ENCODE measurements at places on chromosomes 5 and 9. TPM values are rescaled to one million over a fixed set of nuclear protein-coding genes. Genes with fewer than 3 reads are reported as not detected.

- no peaks in the 10 kb centered on the region for H3K36me3 ChIP-seq
- DNase-seq = no peak
- no peak overlapping the region for H3K4me3 ChIP-seq
- H3K27ac ChIP-seq = no peak overlapping the region
- no peaks in the 10 kb centered on the region for H3K4me1 ChIP-seq
Measured at GRCh38 chr9:90726215-90726614, 75.4 kb upstream of the SYK start.

- peaks cover 15% of the 10 kb centered on the region for H3K27me3 ChIP-seq
- H3K4me3 ChIP-seq = no peak overlapping the region
- no peaks in the 10 kb centered on the region for H3K4me1 ChIP-seq
- no peak for DNase-seq
Measured at GRCh38 chr5:113480243-113480642, 8.0 kb downstream of the MCC start.

GRCh38 chr9:36249189-36249588 lies 9.1 kb downstream of the GNE start:
- peaks cover 22% of the 10 kb centered on the region for H3K36me3 ChIP-seq
- no peak overlapping the region for H3K27ac ChIP-seq
- no peak overlapping the region for H3K4me3 ChIP-seq
- no peak for DNase-seq
- no peaks in the 10 kb centered on the region for H3K4me1 ChIP-seq

GRCh38 chr5:114097570-114097969 lies 264.3 kb upstream of the KCNN2 start:
- no peaks in the 10 kb centered on the region for H3K27me3 ChIP-seq
- no peak overlapping the region for H3K27ac ChIP-seq
- no peaks in the 10 kb centered on the region for H3K4me1 ChIP-seq
- no peak overlapping the region for H3K4me3 ChIP-seq
- no peaks in the 10 kb centered on the region for H3K36me3 ChIP-seq

- no peak for DNase-seq
- no peaks in the 10 kb centered on the region for H3K36me3 ChIP-seq
- H3K27me3 ChIP-seq = no peaks in the 10 kb centered on the region
- no peak overlapping the region for H3K4me3 ChIP-seq
- no peaks in the 10 kb centered on the region for H3K4me1 ChIP-seq
- no peak overlapping the region for H3K27ac ChIP-seq
Measured at GRCh38 chr9:129653823-129654553, 11.5 kb upstream of the PRRX2 start.

- H3K4me1 ChIP-seq = no peaks in the 10 kb centered on the region
- no peaks in the 10 kb centered on the region for H3K27me3 ChIP-seq
- no peak overlapping the region for H3K27ac ChIP-seq
- H3K36me3 ChIP-seq = no peaks in the 10 kb centered on the region
Measured at GRCh38 chr9:78763424-78763823, 466.5 kb downstream of the PSAT1 start.

DNA sequence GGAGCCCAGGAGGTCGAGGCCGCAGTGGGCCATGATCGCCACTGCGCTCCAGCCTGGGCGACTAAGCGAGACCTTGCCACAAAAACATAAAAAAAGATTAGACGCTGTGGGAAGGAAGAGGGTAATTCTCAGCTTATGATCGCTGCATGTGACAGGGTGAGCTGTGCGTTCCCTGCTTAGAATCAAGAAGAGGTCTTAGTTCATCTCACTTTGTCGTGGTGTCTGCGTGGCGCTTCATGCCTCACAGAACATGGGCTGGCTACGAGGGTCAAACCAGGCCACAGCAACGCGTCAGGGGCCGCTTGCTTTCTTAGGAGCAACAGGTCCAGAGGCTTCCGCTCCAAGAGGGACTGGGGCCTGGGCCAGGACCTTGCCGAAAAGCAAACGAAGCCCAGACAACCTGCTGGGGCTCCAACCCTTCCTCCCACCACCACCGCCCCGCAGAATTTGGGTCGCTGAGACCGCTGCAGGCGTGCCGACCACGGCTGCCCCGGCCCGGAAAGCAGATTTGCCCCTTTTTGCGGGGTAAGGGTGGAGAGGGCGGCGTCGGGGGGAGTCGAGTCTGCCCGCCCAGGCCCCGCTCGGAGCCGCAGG lies 10.0 kb upstream of the GRIN1 start:
- peaks cover 37% of the 10 kb centered on the region for H3K4me1 ChIP-seq
- no peaks in the 10 kb centered on the region for H3K36me3 ChIP-seq
- no peaks in the 10 kb centered on the region for H3K27me3 ChIP-seq
- peak overlapping the region; percentile 72 for H3K4me3 ChIP-seq
- peak overlapping the region; percentile 63 for H3K27ac ChIP-seq

- peaks cover 3% of the 10 kb centered on the region for H3K4me1 ChIP-seq
- no peaks in the 10 kb centered on the region for H3K36me3 ChIP-seq
- no peak for DNase-seq
- no peaks in the 10 kb centered on the region for H3K27me3 ChIP-seq
- no peak overlapping the region for H3K27ac ChIP-seq
Measured at GRCh38 chr9:112371060-112371459, 8.8 kb upstream of the HSDL2 start.

DNA sequence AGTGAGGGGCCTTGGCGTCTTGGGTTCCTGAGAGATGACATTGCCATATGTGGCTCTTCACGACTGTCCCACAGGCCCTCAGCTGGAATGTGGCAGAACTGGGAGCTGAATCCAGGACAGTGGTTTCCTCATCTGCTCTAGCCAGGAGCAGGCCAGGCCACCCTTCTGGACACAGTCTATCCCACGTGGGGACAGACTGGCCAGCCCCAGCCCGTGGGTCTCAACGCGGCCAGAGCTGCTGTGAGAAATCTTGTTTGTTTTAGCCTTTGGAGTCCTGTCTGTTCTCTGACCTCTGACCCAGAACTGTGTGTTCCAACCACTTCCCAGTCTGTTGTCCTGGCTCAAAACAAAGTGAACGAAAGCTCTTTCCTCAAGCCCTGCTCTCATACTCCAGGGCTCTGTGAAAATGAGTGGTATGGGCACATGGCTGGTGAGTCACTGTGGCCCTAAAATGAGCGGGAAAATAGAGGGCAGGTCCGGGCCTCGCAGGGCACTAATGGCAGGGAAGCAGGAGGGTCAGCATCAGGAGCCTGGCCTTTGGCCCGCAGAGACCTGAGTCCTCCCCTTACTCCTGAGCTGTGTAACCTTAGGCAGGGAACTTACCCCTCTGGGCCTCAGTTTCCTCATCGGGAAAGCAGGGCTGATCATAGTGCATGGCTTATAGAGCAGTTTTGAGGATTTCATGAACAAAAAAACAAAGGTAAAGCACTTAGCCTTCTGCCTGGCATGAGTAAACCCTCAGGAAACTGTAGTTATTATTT lies 34.8 kb upstream of the GLRX start:
- H3K36me3 ChIP-seq = no peaks in the 10 kb centered on the region
- no peak overlapping the region for H3K27ac ChIP-seq
- H3K27me3 ChIP-seq = no peaks in the 10 kb centered on the region

DNA sequence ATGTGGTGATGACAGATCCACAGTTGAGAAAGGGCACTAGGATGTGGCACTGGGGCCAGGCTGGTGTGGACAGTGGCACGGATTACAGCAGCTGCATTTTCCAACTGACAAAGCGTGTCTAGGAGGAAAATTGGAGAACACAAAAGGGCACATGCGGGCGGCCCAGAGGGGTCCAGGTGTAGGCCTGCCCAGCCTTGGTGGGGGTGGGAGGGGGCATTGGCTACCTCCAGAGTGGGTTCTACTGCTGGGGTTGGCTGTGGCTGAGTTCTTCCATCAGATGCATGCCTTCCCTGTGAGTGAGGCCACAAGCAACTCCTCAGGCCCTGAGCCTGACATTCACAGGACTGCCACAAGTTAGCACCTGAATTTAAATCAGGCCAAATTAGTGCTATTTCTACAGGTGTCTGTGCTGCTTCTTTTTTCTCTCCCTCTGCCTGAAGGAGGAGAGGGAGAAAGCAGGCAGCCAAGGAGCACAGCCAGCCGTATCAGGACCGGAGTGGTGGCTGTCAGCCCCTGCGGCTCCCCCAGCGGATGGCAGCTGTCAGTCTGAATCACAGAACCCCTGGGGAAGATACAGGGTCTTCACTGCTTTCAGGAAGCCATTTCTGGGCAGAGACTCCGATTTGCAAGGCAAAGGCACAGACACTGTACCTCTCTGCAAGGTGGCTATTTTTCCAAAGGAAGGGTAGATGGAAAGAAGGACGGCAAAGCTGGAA lies 464.2 kb downstream of the SPOCK1 start:
- H3K4me1 ChIP-seq = no peaks in the 10 kb centered on the region
- no peak overlapping the region for H3K27ac ChIP-seq
- no peaks in the 10 kb centered on the region for H3K27me3 ChIP-seq
- H3K36me3 ChIP-seq = no peaks in the 10 kb centered on the region
- H3K4me3 ChIP-seq = no peak overlapping the region
- DNase-seq = no peak

DNA sequence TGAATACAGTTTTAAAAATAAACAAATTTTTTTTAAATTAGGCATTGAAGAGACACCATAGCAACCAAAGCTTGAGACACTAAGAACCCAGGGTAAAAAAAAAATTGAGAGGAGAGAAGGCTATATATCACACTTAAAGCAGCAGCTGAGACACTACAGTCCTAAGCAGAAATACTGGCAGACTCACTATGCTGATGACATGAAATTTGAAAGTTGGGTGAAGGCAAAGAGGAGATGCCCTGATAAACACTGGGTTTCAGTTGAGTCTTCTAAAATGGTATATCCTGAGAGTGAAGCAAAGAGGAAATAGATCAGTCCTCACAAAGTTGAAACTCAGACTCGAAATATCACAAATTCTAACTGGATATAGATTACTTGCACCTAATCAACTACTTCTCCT lies 419.9 kb upstream of the CDH9 start:
- no peaks in the 10 kb centered on the region for H3K4me1 ChIP-seq
- no peak overlapping the region for H3K27ac ChIP-seq
- no peaks in the 10 kb centered on the region for H3K27me3 ChIP-seq
- no peaks in the 10 kb centered on the region for H3K36me3 ChIP-seq
- no peak for DNase-seq

DNA sequence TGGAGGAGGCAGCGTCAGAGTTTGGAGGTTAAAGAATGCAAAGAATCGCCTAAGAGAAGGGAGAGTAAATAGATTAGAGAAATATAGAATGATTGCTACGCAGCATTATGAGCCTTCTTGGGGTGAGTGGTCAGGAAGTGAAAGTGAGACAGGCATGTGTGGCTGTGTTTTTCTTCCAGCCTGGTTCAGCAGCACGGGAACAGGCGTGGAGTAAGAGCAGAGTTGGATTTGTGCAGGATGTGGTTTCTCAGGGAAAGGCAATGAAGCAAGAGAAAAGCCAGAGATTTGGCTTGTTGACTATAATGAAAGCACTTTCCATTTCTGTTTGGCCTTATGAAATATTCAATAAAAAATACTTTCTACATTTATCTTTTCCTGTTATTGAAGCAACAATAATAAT lies 34.3 kb upstream of the FRMD3 start:
- no peaks in the 10 kb centered on the region for H3K4me1 ChIP-seq
- no peak overlapping the region for H3K4me3 ChIP-seq
- DNase-seq = no peak
- H3K27me3 ChIP-seq = no peaks in the 10 kb centered on the region
- no peaks in the 10 kb centered on the region for H3K36me3 ChIP-seq

- no peaks in the 10 kb centered on the region for H3K27me3 ChIP-seq
- peaks cover 15% of the 10 kb centered on the region for H3K36me3 ChIP-seq
- peak within 1 kb of the TSS; percentile 91 for H3K4me3 ChIP-seq
- H3K4me1 ChIP-seq = peaks cover 74% of the 10 kb centered on the region
Measured at GRCh38 chr9:93058355-93059010, at the start of gene SUSD3. Gene SUSD3 (plus strand): TSS chr9:93058701. CDS start chr9:93058743, 42 bp downstream.

GRCh38 chr5:9766581-9766980 lies 136.4 kb upstream of the TAS2R1 start:
- no peaks in the 10 kb centered on the region for H3K36me3 ChIP-seq
- no peak overlapping the region for H3K4me3 ChIP-seq
- no peaks in the 10 kb centered on the region for H3K27me3 ChIP-seq
- no peak for DNase-seq
- H3K27ac ChIP-seq = no peak overlapping the region
- no peaks in the 10 kb centered on the region for H3K4me1 ChIP-seq

GRCh38 chr9:98989036-98990000 lies 45.6 kb downstream of the COL15A1 start:
- H3K4me3 ChIP-seq = no peak overlapping the region
- no peaks in the 10 kb centered on the region for H3K36me3 ChIP-seq
- no peak for DNase-seq
- H3K4me1 ChIP-seq = peaks cover 5% of the 10 kb centered on the region
- H3K27me3 ChIP-seq = no peaks in the 10 kb centered on the region

DNA sequence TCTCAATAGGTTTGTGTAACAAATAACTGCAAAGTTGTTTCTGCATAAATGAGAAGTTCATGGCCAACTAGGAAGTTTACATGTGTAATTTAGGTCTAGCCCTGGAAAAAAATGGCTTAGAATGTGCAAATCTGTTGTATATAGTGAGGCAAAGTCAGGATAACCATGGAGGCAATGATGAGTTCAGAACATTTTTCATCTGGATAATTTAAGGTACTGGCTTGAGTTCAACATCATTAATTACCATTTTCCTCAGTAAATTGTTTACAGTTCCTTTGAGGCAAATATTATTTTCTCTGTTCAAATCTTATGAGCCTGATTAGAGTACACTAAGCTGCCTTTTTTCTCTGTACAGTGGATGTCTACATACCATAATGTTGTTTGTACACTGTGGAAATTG lies 1259.0 kb upstream of the NUDT12 start:
- H3K4me3 ChIP-seq = no peak overlapping the region
- no peak overlapping the region for H3K27ac ChIP-seq
- no peaks in the 10 kb centered on the region for H3K27me3 ChIP-seq

DNA sequence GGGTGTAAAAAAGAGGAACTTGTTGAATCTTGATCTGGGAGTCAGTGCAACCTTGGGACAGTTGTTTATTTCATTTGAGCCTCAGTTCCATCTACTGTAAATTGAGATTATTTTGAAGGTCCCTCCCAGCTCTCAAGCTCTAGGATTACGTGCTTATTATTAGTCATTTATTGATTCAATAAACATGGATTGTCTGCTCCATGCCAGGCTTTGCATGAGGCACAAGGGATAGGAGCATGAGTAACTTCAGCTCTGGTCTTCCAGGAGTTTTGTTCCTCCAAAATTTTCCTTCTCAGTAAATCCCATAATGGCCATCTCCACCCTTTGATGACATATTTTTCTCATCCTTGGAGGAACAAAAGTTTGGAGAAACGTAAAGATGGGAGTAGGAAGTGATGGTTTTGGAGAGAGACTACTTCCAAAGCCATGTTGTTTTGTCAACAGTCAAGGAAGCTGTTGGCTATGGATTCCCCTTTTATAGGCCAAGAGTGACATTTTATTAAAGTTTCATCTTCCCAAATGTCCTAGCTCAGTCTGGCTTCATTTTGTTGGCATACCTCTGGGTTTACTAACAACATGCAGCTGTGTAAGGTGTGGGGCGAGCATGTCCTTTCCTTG lies 244.6 kb downstream of the DMRT2 start:
- H3K4me1 ChIP-seq = no peaks in the 10 kb centered on the region
- no peak overlapping the region for H3K27ac ChIP-seq
- no peaks in the 10 kb centered on the region for H3K27me3 ChIP-seq
- no peak overlapping the region for H3K4me3 ChIP-seq
- H3K36me3 ChIP-seq = no peaks in the 10 kb centered on the region

- no peak overlapping the region for H3K27ac ChIP-seq
- H3K27me3 ChIP-seq = no peaks in the 10 kb centered on the region
- no peaks in the 10 kb centered on the region for H3K4me1 ChIP-seq
- no peak for DNase-seq
- H3K36me3 ChIP-seq = peaks cover 87% of the 10 kb centered on the region
- H3K4me3 ChIP-seq = no peak overlapping the region
Measured at GRCh38 chr9:92044936-92045335, 70.3 kb downstream of the SPTLC1 start.

The TNC gene
- 0.05 TPM for total RNA-seq

The C9orf50 gene
- total RNA-seq = not detected

The FAM169A gene
- total RNA-seq = 13.3 TPM

The FAM78A gene
- 62.4 TPM for total RNA-seq

The CEL gene
- total RNA-seq = 0.16 TPM

The NUTM2G gene
- not detected for total RNA-seq

The BAAT gene
- not detected for total RNA-seq

The CCNG1 gene
- total RNA-seq = 116 TPM

The ANKRD34B gene
- not detected for total RNA-seq

The LCN9 gene
- total RNA-seq = not detected
